Activated T-helper 17 cell treated with anti-CD3 and anti-CD28 coated beads, Interleukin-2, amount 50 U/mL, for 72 hours (primary cell): ENCODE measurements at places on chromosomes 4 and X.

DNA sequence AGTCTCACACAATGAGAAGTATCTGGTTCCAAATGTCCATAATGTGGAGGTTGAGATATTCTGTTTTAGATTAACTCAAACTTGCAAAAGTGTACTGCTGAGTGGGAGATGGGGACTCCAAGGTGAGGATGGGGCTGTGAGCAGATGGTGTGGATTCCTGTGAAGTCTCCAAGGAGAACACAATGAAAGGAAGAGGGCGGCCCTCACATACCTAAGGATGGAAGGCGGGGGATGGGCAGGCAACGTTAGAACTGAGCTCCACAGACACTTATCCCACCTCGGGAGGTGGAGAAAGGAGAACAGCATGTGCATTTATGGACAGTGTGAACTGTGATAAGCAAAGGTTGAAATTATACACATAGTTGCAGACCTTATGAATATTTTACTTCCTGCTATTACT lies 9.9 kb upstream of the SPATA4 start:
- ATAC-seq = no peak

GRCh38 chr4:185730387-185730786 lies 81.6 kb downstream of the SORBS2 start:
- ATAC-seq = no peak

- ATAC-seq = no peak
Observed at GRCh38 chr4:126568652-126569570, 1063.8 kb upstream of the INTU start.

- no peak for ATAC-seq
Observed at GRCh38 chrX:97547877-97548578, 664.3 kb downstream of the RPA4 start.

DNA sequence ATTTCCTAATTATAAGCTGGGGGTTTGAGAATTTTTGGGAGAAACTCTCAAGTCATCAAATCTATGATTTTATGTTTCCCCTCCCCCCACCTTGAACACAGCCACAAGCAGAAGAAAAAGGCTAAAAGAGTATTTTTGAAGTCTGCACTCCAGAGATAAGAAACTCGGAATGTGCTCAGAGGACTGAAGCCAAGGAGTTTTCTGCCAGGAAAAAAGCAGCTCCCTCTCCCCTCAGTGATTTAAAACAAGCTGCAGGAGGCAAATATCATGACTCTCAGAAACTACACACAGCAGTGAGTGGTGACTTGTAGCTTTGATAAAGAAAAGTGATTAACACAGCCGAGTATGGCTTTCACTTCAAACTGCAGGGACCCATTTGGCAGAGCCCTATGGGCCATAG lies 800.2 kb upstream of the FTHL17 start:
- no peak for ATAC-seq

- ATAC-seq = peak; percentile 98
Observed at GRCh38 chrX:20252381-20253231, 14.1 kb downstream of the RPS6KA3 start.

- no peak for ATAC-seq
Observed at GRCh38 chr4:140684314-140684713, 71.9 kb downstream of the TBC1D9 start.

DNA sequence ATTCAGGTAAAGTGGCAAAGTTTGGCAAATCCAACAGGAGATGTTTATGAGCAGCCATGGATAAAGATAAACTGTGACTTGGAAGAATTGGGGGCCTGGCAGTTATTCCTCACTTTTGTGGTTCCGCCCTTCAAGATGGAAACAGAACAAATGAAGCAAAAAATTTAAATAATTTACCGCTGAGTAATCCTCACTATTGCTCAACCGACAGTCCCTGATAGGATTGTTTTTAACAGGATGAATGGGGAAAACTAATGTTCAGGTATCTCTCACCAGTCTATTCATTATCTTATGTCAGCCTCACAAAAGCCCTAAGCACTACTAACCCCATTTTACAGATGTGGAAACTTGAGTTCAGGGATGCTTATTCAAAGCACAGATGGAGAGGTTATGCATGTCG lies 90.8 kb downstream of the FNIP2 start:
- ATAC-seq = no peak

DNA sequence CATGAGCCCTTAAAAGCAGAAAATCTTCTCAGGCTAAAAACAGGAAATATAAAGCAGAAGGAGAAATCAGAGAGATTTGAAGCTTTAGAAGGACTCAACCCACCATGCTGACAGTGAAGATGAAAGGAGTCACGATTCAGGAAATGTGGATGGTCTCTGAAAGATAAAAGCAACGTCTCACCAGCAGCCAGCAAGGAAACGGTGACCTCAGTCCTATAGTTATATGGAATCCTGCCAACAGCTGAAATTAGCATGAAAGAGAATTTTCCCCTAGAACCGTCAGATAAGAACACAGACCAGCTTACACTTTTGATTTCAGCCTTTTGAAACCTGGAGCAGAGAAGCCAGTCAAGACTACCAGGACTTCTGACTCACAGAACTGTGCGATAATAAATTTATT lies 715.7 kb upstream of the HTR2C start:
- no peak for ATAC-seq
